ENCODE measurements at places on chromosomes 6 and 20.

DNA sequence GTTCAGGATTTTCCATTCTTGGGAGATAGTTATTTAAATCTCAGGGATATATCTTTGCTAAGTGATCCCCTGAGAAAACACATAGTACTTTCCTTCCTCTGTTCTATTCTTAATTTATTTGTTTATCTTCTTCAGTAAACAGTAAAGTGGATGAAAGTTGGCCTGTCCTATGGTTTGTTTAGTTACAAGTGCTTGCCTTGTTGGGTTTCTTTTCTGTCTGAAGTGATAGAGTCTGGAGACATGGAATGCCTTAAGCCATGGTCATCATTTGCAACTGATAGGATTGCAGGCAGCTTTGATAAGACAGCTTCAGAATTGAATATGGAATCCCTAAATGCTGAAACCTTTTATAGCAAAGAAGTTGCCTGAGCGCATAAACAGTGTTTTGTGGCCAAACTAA lies 4.9 kb downstream of the ADGRG6 start:
- peak; percentile 83 for DNase-seq

GRCh38 chr6:15593798-15594197 lies 69.0 kb downstream of the DTNBP1 start:
- no peak for DNase-seq

DNA sequence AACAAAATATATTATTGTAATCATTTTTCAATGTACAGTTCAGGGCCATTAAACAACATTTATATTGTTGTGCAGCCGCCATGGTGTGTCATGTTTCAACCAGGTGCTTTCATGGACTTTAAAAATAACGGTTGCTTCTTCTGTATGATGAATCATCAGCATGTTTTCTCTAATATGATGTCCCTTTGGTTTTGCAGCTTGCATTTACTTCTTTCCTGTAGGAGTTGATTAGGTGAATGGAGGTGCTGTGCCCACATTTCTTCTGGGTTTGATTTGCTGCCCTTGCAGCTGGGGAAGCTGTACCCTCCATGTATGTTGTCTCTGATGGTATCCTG lies 54.9 kb upstream of the TULP4 start:
- no peak for DNase-seq

DNA sequence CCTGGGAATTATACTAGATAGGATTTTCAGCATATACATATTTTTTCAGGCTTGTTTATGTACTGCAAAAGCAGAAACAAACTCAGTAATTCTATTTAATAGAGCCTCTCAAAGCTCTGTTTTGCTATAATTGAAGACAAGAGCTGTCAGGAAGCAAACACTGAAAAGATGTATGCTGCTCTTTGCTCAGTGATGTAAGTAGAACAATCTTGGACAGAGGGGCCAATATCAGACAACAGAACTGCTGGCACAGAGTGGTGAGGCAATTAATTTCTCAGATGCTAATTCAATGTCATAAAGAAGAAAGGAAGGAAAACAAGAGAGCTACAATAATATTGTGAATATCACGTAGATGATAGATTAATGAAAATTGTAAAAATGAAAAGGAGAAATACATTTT lies 663.3 kb upstream of the ADGRB3 start:
- no peak for DNase-seq

GRCh38 chr6:22926790-22927354 lies 357.5 kb downstream of the HDGFL1 start:
- peak; percentile 26 for DNase-seq

DNA sequence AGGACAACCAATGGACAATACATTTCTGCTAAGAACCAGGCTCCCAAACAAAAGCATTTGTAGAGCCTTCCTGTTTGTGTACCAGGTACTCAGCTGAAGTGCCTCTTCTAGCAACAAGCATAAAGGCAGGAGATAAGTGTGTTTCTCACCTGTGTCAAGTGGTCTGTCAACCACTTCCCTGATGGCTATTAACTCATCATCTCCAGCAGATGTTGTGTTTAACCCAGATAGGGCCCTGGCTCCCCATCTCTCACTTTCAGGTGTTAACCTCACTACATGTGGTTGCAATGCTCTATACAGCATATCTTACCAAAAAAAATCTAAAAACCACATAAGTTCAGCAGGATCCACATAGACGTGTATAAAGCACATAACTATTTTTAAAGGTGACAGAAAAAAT lies 9.6 kb upstream of the IL17A start:
- no peak for DNase-seq

GRCh38 chr6:163563318-163563717 lies 148.8 kb downstream of the QKI start:
- no peak for DNase-seq

GRCh38 chr6:43739642-43740091 lies 30.3 kb upstream of the VEGFA start:
- DNase-seq, result no peak
